Glutamatergic neuron (in vitro differentiated cells): ENCODE measurements at places on chromosomes 6 and 20.

DNA sequence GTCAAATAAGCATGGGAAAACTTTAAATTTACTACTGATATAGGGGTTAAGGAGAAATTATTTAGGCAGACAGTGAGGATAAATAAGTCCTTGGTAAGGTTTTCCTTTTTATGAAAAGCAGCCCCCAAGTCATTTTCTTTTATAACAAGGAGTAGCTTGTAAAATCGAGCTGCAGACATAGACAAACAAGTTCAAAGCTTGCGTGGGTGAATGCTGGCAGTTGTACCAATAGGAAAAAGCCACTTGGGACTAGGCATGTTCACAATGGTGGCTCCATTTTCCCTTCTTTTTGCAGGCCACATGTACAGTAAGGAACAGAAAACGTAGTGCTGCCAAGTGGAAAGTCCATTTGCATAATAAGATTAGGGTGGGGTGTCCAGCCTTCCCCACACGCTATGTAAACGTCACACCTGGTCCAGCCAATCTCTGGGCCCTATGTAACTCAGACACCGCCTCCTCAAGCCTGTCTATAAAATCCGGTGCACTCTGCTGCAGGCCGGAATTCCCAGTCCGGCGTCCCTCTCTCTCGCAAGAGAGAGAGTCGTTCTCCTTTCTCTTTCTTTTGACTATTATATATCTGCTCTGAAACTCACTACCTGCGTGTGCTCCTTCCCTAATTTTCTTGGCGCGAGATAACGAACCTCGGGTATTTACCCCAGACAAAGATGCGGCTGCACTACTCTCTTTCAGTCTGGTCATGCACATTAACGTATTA lies 217.1 kb upstream of the MAN1A1 start:
- DNase-seq: no peak

GRCh38 chr20:53980031-53980465 lies 90.3 kb downstream of the BCAS1 start:
- DNase-seq: no peak

- no peak for DNase-seq
Measured at GRCh38 chr20:58623579-58624473, 27.3 kb upstream of the STX16 start.

DNA sequence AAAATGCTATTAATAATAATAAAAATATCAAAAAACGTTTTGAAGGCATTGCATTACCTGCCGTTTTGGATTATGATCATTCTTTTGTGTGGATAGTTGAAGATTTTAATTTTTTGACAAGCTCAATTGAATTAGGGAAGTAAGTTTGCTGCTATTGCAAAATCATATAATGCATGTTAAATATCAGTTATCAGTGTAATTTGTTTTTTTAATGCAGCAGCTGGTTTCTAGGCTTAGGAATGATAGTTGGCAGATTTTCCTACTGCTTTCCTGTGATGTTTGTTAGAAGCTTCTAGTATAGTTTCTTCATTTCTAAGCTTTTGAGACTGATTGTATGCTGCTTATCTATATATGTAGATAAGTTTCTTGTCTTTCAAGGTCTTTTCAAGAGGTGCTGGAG lies 99.0 kb downstream of the JARID2 start:
- no peak for DNase-seq

GRCh38 chr6:167237438-167238145 lies 53.5 kb upstream of the UNC93A start:
- no peak for DNase-seq

GRCh38 chr20:8124639-8125038 lies 7.4 kb upstream of the PLCB1 start:
- no peak for DNase-seq

GRCh38 chr6:148455225-148455624 lies 112.6 kb downstream of the SASH1 start:
- DNase-seq: no peak

GRCh38 chr6:106117579-106117978 lies 31.4 kb downstream of the PRDM1 start:
- DNase-seq: no peak

GRCh38 chr6:139642346-139642745 lies 267.9 kb upstream of the CITED2 start:
- no peak for DNase-seq

- no peak for DNase-seq
Measured at GRCh38 chr6:134454794-134455193, 136.9 kb upstream of the SGK1 start.

- DNase-seq: no peak
Measured at GRCh38 chr6:13641315-13641714, 26.2 kb downstream of the NOL7 start.

DNA sequence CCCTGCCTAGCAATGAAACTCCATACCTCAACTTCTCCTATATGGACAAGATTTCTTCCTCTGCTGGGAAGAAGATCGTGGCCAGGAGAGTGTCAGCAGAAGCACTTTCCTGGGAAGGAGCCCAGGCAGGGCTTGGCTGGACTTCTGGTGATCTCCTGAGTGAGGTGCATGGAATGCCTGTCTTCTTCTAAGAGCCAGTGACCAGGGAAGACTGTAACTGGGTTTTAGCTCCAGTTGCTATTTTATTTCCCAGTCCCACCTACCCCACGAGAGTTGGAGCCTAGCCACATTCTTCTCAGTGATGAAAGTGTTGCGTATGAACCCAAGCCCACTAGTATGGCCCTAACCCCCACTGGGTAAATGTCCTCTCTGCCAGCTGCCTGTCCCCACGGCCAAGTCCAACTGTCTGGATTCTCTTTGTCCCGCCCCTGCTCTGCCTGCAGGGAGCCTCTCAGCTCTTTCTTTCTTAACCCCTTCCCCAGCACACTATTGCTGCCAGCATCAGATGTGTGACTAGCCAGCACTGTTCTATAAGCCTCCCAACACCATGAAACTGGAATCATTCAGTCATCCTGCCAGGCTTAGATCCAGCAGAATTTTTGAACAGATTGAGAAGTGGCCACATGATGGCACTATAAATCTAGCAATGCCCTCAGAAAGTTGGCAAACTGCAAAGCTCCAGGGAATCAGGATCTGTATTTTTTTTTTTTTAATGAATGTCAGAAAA lies 69.8 kb upstream of the FAM184A start:
- no peak for DNase-seq

GRCh38 chr20:14848806-14849205 lies 511.4 kb upstream of the FLRT3 start:
- no peak for DNase-seq

GRCh38 chr6:90204327-90205056 lies 92.2 kb downstream of the BACH2 start:
- no peak for DNase-seq

GRCh38 chr20:63735859-63736718 lies at the start of gene LIME1:
TSS of gene LIME1 (plus strand) at chr20:63736664. CDS start at chr20:63737550, 886 bp downstream.
- DNase-seq: peak; percentile 69

GRCh38 chr6:6892744-6893583 lies 214.8 kb upstream of the RREB1 start:
- no peak for DNase-seq

DNA sequence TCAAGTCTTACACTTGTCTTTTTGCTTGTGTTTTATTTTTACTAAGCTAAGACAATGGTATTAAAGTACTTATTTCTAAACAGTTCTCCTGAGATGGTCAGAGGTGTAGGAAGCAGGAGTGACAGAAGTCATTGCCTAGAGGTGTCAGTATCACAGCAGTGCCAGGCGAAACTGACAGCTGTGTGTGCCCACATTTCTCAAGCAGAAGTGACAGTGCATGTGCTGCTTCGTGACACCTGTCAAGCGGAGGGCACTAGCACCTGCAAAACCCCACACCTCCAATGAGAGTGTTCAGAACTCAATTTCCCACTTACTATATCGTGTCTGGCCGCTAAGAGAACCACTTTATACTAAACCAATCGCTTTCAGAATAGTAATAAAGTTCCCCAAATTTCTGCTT lies 82.8 kb downstream of the SLC23A2 start:
- no peak for DNase-seq

GRCh38 chr6:13404228-13404891 lies 76.0 kb upstream of the TBC1D7 start:
- DNase-seq: no peak
